ENCODE measurements at places on chromosomes 1 and 21.
A peak's percentile ranks its signal among the peaks of the same experiment; 100 is the strongest.

GRCh38 chr1:203281851-203282661 is 23.3 kb upstream of the BTG2 start:
- no peak for DNase-seq

GRCh38 chr1:236086537-236086936 is 21.6 kb upstream of the NID1 start:
- no peak for DNase-seq

- DNase-seq = peak; percentile 89
These were observed 36.6 kb upstream of the HMGN1 start for GRCh38 chr21:39385299-39386145.

GRCh38 chr1:19610282-19610981 is 33.7 kb upstream of the NBL1 start:
- DNase-seq = no peak

- DNase-seq = no peak
These were observed 86.0 kb upstream of the MAP10 start for GRCh38 chr1:232718928-232719927.

DNA sequence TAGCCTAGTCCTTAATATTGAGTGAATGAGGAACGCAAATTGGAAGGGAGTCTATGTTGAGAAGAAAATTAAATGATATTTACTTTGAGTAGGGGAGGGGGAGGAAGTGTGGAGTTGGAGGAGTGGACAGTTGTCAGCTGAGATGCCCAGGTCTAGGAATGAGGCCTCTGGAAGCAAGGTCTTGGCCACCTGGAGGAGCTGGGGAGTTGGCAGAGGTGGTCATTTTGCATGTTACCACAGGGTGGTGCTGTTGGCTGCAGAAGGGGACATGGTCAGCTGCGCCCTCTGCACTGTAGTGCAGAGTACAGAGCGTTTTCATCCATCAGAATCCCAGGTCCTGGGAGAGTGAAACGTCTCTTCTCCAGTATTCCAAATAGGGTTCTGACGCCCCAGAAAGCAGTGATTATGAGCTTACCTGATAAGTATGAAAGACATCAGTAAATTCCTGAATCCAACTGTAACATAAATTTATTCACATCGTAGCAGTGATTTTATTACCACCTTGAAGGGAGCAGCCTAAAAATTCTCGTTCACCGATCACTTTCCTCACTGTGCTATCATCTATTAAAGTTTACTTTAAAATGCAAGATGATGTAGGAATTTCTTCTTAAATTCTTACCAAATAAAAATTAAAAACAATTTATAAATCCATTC is 13.8 kb downstream of the PARK7 start:
- DNase-seq = peak; percentile 60

DNA sequence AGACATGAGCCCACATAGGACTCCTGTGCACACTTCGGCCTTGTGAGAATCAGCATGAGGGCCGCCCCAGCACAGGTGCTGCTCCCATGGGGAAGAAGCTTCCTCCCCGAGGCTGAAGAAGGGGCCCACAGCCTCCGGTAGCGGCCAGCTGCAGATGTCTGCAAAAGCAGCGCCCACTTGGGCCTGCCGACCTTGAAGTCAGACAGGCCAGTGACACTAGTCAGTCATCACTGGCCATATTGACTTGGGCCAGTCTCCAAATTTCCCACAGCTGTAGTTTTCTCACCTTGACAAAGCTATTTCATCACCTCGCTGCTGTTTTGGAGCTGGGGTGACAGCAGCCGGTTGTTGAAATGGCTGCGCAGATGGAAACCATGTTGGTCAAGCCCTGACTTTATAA is 83.0 kb downstream of the RIPK4 start:
- DNase-seq = no peak

GRCh38 chr1:43206600-43207228 is 34.6 kb downstream of the CFAP57 start:
- DNase-seq = no peak

- no peak for DNase-seq
These were observed 196.4 kb downstream of the KAZN start for GRCh38 chr1:14794906-14795305.

- no peak for DNase-seq
These were observed 259.3 kb upstream of the SGIP1 start for GRCh38 chr1:66274634-66275033.

GRCh38 chr1:77375990-77376389 is 94.2 kb downstream of the AK5 start:
- DNase-seq = no peak

GRCh38 chr1:155106862-155107261 is 20.8 kb upstream of the EFNA1 start:
- DNase-seq = no peak

GRCh38 chr1:6513320-6513801 is 21.9 kb upstream of the PLEKHG5 start:
- DNase-seq = no peak

GRCh38 chr1:235136111-235136510 is 7.5 kb upstream of the TOMM20 start:
- DNase-seq = no peak
